ENCODE measurements at places on chromosomes 5 and 9. TPM values are rescaled to one million over a fixed set of nuclear protein-coding genes. Genes with fewer than 3 reads are reported as not detected.

- no peak for DNase-seq
- H3K27ac ChIP-seq: no peak overlapping the region
- no peaks in the 10 kb centered on the region for H3K27me3 ChIP-seq
- H3K36me3 ChIP-seq: no peaks in the 10 kb centered on the region
- peaks cover 4% of the 10 kb centered on the region for H3K4me1 ChIP-seq
Observed at GRCh38 chr5:169706758-169707450, 69.8 kb downstream of the DOCK2 start.

- no peaks in the 10 kb centered on the region for H3K36me3 ChIP-seq
- no peak overlapping the region for H3K4me3 ChIP-seq
- H3K4me1 ChIP-seq: peaks cover 34% of the 10 kb centered on the region
- H3K27ac ChIP-seq: no peak overlapping the region
- DNase-seq: peak; percentile 59
- H3K27me3 ChIP-seq: peaks cover 6% of the 10 kb centered on the region
Observed at GRCh38 chr9:134942011-134942787, 24.5 kb upstream of the FCN1 start.

GRCh38 chr9:72384710-72385485, 19.9 kb upstream of the ZFAND5 start:
- no peaks in the 10 kb centered on the region for H3K4me1 ChIP-seq
- DNase-seq: no peak
- H3K4me3 ChIP-seq: no peak overlapping the region

- no peaks in the 10 kb centered on the region for H3K36me3 ChIP-seq
- DNase-seq: no peak
- H3K4me1 ChIP-seq: no peaks in the 10 kb centered on the region
- H3K27me3 ChIP-seq: no peaks in the 10 kb centered on the region
- no peak overlapping the region for H3K27ac ChIP-seq
Observed at GRCh38 chr5:45334939-45335338, 361.2 kb downstream of the HCN1 start.

Gene TNFSF15
- total RNA-seq: 0.77 TPM

Gene FBXL7
- total RNA-seq: 21.2 TPM

Gene FOXD4L3
- total RNA-seq: not detected

Gene AQP7
- total RNA-seq: 0.33 TPM

Gene PCDHGA11
- total RNA-seq: 8.0 TPM
